ENCODE measurements at places on chromosomes 7 and 10. TPM values are rescaled to one million over a fixed set of nuclear protein-coding genes. Genes with fewer than 3 reads are reported as not detected.

The TMEM236 gene
- total RNA-seq: 16.9 TPM

The OR6B1 gene
- not detected for total RNA-seq

The FGL2 gene
- 33.3 TPM for total RNA-seq

The TBXAS1 gene
- 13.3 TPM for total RNA-seq

The PROSER2 gene
- 7.6 TPM for total RNA-seq

The WDR86 gene
- 7.3 TPM for total RNA-seq

DNA sequence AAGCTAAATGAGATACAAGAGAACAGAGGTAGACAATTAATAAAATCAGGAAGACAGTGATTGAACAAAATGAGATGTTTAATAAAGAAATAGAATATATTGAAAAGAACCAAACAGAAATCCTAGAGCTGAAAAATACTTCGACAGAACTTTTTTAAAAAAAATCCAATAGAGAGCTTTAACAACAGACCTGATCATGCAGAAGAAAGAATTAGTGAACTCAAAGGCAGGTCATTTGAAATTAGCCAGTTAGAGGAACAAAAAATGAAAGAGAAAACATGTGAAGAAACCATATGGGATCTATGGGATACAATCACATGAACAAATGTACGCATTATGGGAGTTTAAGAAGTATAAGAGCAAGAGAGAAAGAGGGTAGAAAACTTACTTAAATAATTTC, 37.3 kb upstream of the ADRA2A start:
- no peak for DNase-seq

DNA sequence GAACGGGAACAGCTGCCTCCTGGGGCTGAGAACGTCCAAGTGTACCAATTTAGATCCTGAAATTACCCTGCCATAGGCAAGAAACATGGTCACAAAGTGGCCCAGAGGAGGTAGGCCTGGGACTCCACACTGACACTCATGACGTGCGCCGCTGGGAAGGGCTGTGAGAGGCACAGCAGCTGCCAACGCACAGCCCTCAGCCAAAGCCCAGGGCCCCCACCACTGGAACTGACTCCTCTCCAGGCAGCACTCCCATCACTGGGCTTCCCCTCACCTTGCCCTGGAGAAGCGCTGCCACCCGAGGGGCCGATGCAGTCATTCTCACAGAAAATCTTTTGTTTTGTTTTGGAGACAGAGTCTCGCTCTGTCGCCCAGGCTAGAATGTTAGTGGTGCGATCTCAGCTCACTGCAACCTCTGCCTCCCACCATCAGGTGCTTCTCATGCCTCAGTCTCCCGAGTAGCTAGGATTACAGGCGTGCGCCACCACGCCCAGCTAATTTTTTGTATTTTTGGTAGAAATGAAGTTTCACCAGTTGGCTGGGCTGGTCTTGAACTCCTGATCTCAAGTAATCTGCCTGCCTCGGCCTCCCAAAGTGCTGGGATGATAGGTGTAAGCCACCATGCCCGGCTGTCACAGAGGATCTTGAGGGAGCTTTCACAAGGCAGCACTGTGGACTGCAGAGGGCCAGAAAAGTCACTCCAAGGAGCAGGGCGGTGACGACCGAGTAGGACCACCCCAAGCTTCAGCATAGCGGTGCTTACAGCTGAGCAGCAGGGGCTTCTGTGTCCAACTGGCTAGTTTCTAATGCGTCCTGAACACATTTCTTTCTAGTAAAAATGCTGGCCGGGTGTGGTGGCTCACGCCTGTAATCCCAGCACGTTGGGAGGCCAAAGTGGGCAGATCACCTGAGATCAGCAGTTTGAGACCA, 13.5 kb downstream of the GUSB start:
- no peak for DNase-seq

DNA sequence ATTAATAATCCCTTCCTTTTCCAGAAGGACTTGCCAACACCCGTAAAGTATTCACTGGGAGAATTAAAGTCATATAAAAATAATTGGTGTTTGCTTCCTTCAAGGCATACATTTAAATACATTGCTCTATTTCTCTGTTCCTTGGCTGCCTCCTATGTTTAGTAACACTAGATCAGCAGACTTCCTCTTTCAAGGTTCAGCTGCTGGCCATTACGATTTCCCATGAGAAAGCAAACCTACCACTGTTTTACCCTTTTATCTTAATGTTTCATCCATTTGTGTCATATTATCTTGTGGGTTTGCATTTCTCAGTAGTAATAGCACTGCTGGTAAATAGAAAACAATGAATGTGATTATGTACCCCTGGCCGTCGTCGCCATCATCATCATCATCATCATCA, 313.8 kb upstream of the BMPER start:
- DNase-seq: no peak
